ENCODE measurements at places on chromosomes 7 and 10.
A peak's percentile ranks its signal among the peaks of the same experiment; 100 is the strongest.

DNA sequence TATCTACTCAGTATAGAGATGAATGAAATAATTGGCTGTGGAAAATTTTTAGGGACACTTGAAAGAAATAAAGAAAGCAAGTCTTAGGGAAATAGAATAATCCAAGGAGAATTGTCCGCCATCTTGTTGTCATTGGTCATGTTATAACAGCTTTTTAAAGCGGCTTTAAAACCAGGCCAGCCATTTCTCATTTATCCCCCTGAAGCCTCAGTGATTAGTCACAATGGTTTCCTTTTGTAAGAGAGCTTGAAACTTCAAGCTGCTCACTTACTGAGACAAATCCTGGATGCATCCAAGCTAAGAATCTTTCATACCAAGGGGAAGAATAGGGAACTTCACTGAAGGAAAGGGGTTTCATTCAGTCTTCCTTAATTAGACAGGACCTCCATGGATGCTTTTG is 67.9 kb downstream of the SGCE start:
- DNase-seq: no peak

- peak; percentile 95 for DNase-seq
These were observed 27.9 kb upstream of the ASCC1 start for GRCh38 chr10:72243822-72244437.

GRCh38 chr10:4174197-4174596 is 389.2 kb upstream of the KLF6 start:
- peak; percentile 35 for DNase-seq

DNA sequence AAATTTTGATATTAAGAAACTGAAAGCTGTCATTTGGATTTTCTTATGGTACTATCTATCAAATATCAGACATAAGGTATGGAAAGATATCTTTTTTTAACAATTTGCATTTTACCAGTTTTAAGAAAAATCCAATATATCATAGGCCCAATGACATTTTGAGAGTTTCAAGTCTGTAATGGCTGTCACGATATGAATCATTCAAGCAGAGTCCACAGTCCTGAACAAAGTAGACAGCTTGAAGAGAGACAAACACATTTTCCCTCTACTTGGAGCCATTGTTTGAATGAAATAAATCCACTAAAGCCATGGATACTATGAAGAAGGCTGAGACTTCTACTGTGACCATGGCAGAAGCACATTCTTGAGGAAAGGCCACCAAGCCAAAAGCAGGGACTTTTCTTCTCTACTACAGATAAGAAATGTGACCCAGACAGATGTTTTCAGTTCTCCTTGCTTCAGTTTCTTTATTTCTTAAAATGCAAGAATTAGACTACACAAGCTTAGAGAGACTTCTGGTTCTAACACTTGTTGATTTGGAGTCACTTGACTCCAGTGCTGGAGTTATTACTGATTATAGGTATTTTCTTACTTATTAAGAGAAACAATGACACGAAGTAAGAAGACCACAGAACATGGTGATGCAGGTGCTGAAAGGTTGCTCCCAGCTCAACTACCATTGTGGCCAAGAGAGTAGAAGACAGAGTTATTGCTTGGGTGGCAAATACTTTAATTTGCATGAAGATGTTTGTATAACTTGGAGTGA is 429.1 kb downstream of the KIF20B start:
- DNase-seq: no peak

- no peak for DNase-seq
These were observed 115.4 kb downstream of the MDFIC start for GRCh38 chr7:115037128-115037802.

- peak; percentile 85 for DNase-seq
These were observed 164.2 kb downstream of the DGKI start for GRCh38 chr7:137682596-137682995.

DNA sequence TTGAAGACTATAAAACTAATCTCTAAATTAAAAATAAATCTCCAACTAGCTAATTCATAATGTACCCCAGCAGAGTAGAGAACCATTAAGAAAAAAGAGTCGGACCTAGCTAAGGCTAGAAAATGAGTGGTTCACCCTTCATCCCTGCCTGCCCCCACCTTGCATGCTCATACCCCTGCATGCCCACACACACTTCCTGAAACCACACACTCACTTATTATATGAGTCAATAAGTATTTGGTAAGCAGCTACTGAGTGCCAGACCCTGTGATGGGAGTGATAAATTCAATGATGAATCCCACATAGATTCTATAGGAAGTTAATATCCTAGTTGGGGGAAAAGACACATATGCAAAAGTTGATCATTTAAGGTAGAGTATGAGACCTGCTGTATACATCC is 152.9 kb upstream of the INHBA start:
- DNase-seq: peak; percentile 45

GRCh38 chr10:132276179-132276675 is 31.5 kb downstream of the STK32C start:
- DNase-seq: no peak

GRCh38 chr7:1526271-1526754 is 4.2 kb upstream of the MAFK start:
- DNase-seq: no peak

GRCh38 chr7:33471636-33472242 is 342.4 kb downstream of the BBS9 start:
- DNase-seq: no peak

DNA sequence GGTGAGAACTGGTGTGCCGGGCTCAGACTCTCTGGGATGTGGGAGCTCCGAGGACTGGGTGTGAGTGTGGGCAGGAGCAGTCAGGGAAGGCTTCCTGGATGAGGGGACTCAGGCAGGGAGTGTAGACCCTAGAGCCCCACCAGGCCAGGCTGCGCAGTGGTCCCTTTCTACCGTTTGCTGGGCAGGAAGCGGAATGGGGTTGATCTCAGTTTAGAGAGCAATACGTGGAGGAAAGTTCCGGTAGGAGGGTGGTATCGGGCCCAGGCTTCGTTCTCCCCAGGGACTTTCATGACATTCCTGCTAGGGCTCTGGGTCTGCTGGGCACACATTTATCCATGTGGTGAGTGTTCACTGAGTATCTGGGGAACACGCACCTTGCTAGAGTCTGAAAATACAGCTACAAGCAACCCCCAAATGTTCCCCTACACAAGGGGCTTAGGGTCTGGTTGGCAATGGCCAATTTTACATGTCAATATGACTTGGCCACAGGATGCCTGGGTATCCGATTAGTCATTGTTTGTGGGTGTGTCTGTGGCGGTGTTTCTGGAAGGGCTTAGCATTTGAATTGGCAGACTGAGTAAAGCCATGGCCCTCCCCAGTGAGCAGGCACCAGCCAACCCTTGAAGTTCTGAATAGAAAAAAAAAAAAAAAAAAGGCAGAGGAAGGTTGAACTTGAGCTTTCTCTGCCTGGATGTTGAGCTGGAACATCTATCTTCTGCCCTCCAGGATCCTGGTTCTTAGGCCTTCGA is 20.8 kb downstream of the GHRHR start:
- peak; percentile 28 for DNase-seq

- DNase-seq: peak; percentile 70
These were observed 102.0 kb upstream of the STEAP1B start for GRCh38 chr7:22601812-22602565.

GRCh38 chr7:116710764-116711452 is 38.9 kb downstream of the MET start:
- no peak for DNase-seq

GRCh38 chr7:45911311-45911710 is 9.8 kb downstream of the IGFBP3 start:
- no peak for DNase-seq

- no peak for DNase-seq
These were observed 57.8 kb downstream of the SAMD9 start for GRCh38 chr7:93060025-93060424.

- no peak for DNase-seq
These were observed 31.1 kb upstream of the EZH2 start for GRCh38 chr7:148915211-148915610.

- peak; percentile 53 for DNase-seq
These were observed 21.0 kb downstream of the TM9SF3 start for GRCh38 chr10:96565774-96566173.

DNA sequence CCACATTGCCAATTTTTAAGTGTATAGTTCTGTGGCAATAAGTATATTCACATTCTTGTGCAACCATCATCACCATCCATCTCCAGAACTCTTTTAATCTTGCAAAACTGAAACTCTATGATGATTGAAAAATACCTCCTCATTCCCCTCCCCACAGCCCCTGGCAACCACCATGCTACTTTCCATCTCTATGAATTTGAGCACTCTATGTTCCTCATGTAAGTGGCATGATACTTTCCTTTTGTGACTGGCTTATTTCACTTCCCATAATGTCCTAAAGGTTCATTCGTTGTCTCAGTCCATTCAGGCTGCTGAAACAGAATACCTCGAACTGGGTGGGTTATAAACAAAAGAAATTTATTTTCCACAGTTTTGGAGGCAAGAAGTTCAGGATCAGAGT is 23.4 kb upstream of the EGR2 start:
- no peak for DNase-seq

DNA sequence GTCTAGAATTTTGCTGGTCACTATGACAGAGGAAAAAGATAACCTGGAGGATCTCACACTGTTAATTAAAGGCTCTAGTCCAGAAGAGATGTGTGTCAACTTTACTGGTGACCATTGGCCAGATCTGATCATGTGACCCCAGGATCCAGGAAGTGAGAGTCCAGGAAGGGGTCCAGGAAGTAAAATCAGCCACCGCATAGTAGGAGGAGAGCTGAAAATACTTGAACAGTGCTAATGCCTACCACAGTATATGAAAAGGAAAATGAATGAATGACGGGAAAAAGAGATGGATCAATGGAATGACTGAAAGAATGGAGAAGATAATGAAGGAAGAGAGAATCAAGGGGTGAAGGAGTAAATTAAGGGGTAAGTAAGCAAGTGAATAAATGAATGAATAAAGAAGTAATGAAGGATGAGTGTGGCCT is 415.3 kb downstream of the RPS24 start:
- no peak for DNase-seq

DNA sequence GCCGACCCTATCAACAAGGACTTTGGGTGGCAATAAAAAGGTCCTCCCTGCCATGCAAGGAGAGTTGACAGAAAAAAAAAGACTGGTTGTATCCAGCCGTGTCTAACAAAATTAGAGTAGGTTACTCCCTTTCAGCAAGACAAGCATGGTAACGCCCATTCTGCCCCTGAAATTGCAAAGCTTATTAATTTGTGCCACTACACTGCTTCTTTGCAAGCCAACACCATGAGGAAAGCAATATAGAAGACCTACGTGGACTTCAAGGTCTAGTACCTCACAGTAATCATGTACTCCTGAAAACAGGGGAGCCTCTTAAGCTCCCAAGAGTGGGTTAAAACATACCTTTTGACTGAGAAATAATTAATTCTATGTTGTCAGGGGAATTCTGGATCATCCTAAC is 90.3 kb downstream of the FRMPD2 start:
- no peak for DNase-seq

DNA sequence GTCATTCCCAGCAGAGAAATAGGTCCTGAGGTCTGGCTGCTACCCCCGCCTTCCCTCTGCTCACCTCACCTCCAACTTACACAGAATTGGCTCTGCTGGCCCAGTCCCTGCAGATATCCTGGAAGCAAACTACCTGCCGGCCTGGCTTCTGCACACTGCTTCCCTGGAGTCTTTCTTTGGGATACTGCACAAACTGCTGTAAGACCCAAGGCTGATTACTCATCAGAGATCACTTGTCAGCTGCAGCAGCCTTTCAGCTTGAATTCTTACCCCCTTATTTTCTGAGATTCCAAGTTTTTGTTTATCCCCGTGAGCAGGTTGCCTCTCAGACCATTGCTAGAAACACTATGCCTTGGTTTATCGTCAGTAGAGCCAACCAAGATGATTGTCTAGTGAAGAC is 426.4 kb downstream of the PHTF2 start:
- no peak for DNase-seq

GRCh38 chr7:80942261-80943041 is 23.6 kb upstream of the SEMA3C start:
- peak; percentile 98 for DNase-seq

DNA sequence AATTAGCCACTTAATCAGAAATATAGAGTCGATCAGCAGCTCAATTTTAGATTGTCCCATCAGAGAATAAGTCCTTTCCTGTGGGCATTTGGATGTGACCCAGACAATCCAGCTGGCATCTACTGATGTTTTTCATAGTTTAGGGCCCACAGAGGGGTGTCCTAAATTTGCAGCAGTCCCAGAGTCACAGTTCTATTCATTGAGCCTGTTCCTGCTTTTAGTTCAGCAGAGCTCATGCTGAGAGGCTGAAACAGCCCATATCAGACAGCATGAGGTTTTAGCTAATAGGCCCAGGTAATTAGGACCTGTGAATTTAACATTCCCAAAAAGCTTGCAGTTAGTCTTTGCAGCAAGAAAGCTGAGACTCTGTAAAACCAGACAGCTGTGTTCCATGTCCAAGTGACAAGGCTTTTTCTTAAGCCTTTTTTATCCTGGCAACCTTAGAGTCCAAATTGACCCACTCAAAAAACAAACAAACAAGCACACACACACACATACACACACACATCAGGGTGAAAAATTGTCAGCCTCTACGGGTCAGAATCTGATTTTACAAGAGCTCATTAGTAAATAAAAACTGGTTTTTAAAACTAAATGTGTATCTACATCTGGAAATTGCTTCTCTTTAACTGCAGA is 33.7 kb downstream of the ANKIB1 start:
- no peak for DNase-seq

GRCh38 chr10:26048756-26049155 is 114.7 kb downstream of the MYO3A start:
- no peak for DNase-seq

DNA sequence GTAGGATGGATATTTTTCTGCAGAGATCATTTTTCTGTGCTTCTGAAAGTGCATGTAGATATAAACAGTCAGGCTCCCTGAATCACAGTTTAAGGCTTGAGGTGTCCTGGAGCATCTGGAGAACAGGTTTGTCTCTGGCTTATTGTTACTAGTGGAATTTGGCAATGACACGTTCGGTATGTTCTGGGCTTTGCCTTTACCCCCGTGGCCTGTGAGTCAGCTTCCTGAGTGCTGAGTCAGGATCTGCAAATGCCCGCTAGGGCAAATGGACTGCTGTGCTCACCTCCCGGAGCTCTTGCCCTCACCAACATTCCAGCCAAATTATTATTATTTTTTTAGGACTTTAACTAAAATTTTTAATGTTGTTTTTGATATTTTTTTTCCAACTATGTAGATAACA is 192.5 kb upstream of the PRSS1 start:
- peak; percentile 99 for DNase-seq

GRCh38 chr7:3899559-3899991 is 598.5 kb downstream of the SDK1 start:
- no peak for DNase-seq

- DNase-seq: no peak
These were observed 8.8 kb downstream of the FZD8 start for GRCh38 chr10:35633006-35633980.

DNA sequence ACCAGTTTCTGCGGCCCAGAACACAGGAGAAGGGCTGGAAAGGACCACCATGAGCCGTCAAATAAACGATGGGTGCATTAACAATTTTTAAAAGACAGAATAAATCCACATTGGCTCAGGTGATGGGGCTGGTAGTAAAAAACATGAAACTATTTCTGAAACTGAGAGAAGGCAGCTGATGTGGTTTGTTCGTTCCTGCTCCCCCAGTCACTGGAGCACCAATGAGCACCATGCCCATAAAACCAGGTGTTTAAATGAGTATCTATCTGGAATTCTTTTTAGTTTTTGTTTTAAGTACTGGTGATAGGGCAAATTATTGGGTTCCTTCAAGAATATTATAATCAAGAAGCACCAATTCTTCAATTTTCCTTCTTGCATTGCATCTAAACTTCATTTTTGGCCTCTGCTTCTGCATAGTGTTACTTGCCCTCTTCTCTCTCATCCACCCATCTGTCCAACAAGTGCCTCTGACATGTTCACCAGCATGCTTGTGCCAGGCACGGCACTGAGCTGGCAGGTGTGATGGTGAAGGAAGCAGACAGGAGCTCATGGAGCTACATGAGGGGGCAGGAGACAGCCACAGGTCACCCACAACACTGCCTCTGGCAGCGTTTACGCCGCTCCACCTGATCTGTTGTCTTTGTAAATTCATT is 65.5 kb downstream of the LARP4B start:
- no peak for DNase-seq
